Fibroblast of mammary gland (primary cell): ENCODE measurements at places on chromosomes 2 and 18.

GRCh38 chr2:66434679-66435548 is at the start of gene MEIS1:
TSS of gene MEIS1 (plus strand) at chr2:66435125. CDS start at chr2:66435857, 732 bp downstream.
- peak; percentile 97 for DNase-seq

- peak; percentile 87 for DNase-seq
These were observed 46.6 kb upstream of the ZBTB7C start for GRCh38 chr18:48455555-48456478.

GRCh38 chr2:69581774-69582581 is 61.6 kb downstream of the AAK1 start:
- DNase-seq, result peak; percentile 49

DNA sequence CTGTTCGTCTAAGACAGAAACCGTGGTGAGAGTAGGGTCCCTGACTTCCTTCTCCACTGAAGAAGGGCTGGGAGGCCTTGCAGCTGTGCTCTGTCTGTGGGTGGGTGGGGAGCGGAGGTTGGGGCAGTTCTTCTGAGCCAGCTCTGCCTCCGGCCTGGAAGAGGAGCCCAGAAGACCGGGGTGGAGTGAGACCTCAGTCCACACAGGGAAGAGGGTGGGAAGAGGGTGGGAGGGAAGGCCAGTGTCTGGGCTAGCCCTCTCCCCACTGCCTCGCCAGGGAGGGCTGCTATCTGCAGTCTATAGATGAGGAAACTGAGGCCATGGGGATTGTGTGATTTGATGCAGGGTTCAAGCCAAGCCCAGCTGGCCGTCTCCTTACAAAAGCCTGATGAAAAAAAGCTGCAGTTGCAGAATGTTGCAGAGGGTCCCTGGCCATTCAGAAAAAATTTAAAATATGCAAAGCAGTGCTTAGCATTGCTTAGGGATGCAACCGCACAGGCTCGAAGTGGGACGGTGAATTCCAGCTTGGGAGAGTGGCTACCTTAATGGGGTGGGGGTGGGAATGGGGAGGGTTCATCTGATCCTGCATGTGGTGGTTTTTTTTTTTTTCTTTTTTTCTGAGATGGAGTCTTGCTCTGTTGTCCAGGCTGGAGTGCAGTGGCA is 181.6 kb upstream of the HS6ST1 start:
- no peak for DNase-seq

GRCh38 chr2:235661952-235662351 is 168.1 kb downstream of the AGAP1 start:
- no peak for DNase-seq

GRCh38 chr2:195363496-195363895 is 293.5 kb upstream of the SLC39A10 start:
- DNase-seq, result peak; percentile 65

DNA sequence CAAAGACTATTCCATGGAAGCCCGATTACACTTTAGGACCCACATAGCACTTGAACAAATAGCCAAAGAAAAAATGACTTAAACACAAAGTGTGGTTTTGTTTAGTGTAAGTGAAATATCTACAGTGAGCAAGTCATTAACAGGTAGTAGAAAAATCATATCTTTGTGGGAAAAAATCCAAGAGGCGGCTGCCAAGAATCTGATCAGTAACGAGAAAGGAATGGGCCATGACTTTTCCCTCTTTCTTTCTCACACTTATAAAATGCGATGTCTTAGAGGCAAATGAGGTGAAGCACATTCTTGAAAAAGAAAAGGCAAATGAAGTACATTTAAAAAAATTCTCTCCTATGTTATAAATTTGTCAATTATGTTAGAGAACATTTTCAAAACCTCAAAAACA is 12.9 kb upstream of the GEMIN6 start:
- peak; percentile 63 for DNase-seq

DNA sequence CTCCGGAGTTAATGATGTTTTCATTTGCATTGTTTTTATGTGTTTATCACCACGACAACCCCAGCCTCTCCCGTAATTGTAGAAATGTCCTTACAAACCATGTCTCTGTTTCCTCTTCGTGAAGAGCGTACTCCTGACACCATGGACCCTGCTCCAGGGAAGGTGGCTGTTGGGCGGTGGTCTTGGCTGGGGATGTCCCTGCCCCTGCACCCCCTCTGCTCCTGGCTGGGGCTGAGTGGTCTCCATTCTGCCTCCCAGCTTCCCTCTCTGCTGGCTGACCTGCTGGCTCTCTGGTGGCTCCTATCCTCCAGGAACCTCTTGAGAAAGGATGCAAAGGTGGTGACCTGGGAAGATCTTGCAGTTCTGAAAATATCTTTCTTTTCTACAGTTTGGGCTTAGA is 81.1 kb downstream of the ASB1 start:
- DNase-seq, result no peak

GRCh38 chr18:12744103-12744502 is 41.3 kb downstream of the PSMG2 start:
- DNase-seq, result peak; percentile 88

DNA sequence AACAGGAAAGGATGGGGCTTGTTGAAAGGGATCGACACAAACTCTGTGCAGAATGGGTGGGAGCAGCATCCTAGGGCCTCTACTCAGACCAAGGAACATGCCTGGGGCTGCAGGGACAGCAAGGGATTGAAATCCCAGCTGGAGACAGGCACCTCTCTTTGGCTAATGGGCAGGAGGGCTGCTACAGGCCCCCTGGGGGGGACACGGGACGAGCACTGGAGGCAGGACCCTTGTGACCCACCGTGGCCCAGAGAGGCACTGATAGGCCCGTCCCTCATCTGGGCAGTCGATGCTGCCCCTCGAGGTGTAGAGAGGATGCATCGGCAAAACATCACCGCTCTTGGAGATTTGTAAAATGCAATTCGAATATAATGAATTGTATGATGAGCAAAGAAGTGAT is 5.1 kb downstream of the HS1BP3 start:
- DNase-seq, result no peak

DNA sequence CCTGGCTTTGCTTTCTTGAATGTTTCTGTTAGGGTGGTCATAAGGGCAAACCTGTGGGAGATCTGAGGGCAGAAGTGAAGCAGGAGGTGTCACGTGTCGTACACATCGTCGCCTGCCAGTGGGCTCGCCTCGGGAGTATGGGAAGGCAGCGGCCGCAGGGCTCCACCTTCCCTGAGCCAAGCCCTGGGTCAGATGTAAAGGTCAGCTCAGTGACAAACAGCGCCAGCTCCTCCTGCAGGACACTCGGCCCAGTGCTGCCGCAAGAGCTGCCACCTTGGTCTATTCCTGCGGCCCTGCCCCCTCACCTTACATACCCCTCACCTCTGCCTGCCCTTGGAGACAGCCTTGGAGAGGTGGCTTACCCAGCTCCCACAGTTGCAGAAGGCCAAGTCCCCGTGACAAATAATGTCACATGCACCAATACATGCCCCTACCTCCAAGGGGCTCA is 64.2 kb downstream of the PSMG2 start:
- DNase-seq, result no peak

- DNase-seq, result peak; percentile 64
These were observed 97.4 kb upstream of the STK17B start for GRCh38 chr2:196268538-196269338.
